ENCODE measurements at places on chromosomes 16 and 17. TPM values are rescaled to one million over a fixed set of nuclear protein-coding genes. Genes with fewer than 3 reads are reported as not detected.
A peak's percentile ranks its signal among the peaks of the same experiment; 100 is the strongest.

The CALB2 gene
- not detected for total RNA-seq

The KRTAP4-4 gene
- not detected for total RNA-seq

The RASD1 gene
- total RNA-seq, result 8.3 TPM

The TLCD2 gene
- total RNA-seq, result 1.1 TPM

- H3K27me3 ChIP-seq, result peaks cover 4% of the 10 kb centered on the region
- H3K27ac ChIP-seq, result peak overlapping the region; percentile 93
- H3K36me3 ChIP-seq, result peaks cover 4% of the 10 kb centered on the region
- peaks cover 43% of the 10 kb centered on the region for H3K4me1 ChIP-seq
- DNase-seq, result no peak
- peak overlapping the region; percentile 99 for H3K4me3 ChIP-seq
Measured at GRCh38 chr17:44187131-44187899, 543 bp downstream of the TMUB2 start.

DNA sequence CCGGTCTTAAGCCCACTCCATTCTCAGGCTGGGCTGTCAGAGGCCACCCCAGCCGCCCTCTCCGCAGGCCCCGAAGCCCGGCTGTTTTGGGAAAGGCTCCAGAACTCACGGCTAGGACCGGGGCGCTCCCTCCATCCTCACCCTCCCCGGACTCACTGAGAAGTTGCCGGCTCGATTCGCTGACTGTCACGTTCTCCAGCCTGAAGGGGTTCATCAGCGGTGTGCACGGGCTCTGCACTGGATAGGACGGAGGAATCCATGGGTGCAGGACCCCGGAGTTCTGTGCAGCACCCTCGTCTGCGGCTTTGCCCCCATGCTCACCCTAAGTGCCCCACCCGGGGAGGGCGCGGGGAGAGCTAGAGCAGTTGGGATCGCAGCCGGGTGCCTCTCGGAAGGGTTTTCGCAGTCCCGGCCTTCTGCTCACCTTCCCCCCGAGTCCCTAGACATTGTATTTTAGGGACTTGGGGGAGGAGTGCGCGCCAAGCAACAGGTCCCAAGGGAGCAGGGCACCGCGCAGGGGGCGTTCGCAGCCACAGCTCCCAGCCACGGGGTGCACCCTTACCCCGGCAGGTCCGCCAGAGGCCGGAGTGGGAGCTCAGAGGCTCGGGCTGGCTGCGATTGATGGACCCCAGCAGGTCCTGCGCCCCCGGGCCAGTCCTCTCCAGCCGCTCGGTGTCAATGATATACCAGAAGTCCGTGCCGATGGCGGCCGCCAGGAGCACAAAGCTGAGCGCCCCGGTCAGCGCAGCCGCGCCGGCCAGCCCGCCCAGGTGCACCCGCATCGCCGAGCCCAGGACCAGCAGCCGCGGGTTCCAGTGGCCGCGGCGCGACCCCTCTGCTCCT lies 1.0 kb downstream of the TMEM114 start:
- no peaks in the 10 kb centered on the region for H3K36me3 ChIP-seq
- H3K27ac ChIP-seq, result no peak overlapping the region
- peaks cover 11% of the 10 kb centered on the region for H3K4me1 ChIP-seq
- peak overlapping the region; percentile 58 for H3K4me3 ChIP-seq

- peak; percentile 62 for DNase-seq
- no peaks in the 10 kb centered on the region for H3K36me3 ChIP-seq
- peaks cover 20% of the 10 kb centered on the region for H3K4me1 ChIP-seq
- H3K27ac ChIP-seq, result no peak overlapping the region
- H3K27me3 ChIP-seq, result no peaks in the 10 kb centered on the region
Measured at GRCh38 chr17:1720856-1721386, 3.6 kb upstream of the WDR81 start.

DNA sequence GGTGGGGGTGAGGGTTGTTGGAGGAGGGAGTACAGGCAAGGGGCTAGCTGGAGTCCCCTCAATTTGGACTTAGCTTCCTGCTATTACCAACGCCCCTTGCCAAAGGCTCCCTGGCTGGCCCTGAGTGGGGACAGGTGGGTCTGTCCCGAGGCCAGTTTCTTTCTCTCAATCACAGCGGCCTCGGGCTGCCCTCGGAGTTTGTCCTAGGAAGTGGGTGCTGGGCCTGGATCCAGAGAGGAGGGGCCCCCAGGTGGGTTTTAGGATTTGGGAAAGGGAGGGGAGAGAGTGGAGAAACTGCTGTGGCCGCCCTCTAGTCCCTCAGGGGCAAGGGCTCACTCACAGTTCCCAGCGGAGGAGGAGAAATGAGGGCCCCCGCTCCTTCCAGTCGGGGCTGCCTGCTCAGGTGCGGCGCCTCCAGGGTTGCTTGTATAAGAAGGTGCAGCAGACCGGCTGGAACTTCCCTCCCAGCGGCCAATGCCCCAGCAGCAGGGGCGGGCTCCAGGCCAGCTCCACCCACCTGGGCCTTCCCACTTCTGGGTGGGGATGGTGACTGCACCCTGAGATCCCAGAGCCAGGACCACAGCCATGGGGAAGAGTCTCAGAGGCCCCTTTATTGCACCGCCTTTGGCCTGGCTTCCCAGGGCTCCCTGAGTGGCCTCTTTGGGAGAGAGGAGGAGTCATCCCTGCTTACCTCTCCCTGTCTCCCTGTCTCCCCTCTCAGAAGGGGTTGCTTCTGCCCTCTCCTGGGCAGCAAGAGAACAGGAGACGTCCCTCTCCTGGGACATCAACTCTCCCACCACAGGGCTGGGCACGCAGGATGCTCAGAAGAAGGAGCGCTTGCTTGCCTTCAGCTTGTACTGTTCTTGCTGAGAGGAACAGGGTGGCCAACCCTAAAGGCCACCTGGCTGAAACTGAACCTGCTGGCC lies 112.0 kb upstream of the SMURF2 start:
- H3K4me3 ChIP-seq, result no peak overlapping the region
- H3K36me3 ChIP-seq, result no peaks in the 10 kb centered on the region
- DNase-seq, result no peak
- H3K27me3 ChIP-seq, result peaks cover 48% of the 10 kb centered on the region
- H3K4me1 ChIP-seq, result peaks cover 11% of the 10 kb centered on the region

DNA sequence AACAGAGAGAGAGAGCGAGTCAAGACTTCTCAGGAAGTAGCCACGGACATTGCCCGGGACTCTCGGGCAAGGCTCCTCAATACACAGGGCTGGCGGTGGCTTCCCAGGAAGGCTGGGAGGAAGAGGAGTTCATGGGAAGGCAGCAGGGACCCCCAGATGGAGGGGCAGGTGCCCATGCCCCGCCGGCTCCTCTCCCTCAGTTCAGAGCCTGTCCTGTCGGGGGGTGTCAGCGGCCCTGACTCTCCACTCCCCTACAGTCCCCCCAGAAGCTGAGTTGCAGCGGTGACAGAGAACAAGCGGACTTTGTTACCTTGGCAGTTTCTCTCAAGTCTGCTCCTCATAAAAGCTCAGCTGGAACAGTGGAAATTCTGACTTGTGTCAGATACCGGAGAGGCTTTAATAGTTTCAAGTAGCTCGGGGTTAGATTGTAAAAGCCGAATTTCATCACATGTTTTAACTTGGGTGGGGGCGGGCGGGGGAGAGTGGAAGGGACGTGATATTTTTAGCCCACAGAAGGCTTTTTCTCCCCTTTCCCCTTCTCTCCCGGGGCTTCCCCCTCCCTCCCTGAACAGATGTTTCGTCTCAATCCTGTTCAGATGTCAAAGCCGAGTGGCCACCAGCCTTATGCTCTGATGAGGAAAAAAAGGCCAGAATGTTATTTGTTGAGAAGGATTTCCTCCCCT lies 65.2 kb downstream of the NKD1 start:
- peaks cover 36% of the 10 kb centered on the region for H3K4me1 ChIP-seq
- no peak for DNase-seq
- no peak overlapping the region for H3K4me3 ChIP-seq
- peak overlapping the region; percentile 89 for H3K27ac ChIP-seq

DNA sequence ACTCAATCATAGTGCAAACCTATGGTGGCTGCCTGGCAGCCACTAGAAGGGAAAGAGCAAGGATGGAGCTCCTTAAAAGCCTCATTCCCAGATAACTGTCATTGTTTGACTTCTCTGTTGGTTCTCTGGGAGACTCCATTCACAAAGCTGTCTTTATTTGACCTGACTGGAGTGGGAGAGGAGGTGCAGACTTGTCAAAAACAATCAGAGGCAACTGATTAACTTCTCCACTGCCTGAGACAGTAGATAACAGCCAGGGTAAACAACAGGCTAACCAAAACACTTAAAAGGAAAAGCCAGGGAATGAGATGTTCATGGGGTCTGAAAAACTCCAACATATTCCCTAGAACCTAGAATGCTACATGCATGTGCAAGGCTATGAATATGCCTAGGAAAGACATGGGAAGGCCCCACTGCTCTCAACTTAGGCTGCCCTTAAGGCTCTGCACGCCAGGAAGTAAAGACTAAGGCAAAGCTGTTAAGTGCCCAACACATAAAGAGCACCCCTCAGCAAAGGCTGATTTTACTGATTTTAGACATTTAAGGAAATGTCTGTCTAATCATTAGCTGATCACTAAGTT lies 82.0 kb downstream of the TTC19 start:
- H3K4me3 ChIP-seq, result no peak overlapping the region
- no peaks in the 10 kb centered on the region for H3K27me3 ChIP-seq
- peaks cover 50% of the 10 kb centered on the region for H3K36me3 ChIP-seq
- H3K27ac ChIP-seq, result no peak overlapping the region
- H3K4me1 ChIP-seq, result no peaks in the 10 kb centered on the region

DNA sequence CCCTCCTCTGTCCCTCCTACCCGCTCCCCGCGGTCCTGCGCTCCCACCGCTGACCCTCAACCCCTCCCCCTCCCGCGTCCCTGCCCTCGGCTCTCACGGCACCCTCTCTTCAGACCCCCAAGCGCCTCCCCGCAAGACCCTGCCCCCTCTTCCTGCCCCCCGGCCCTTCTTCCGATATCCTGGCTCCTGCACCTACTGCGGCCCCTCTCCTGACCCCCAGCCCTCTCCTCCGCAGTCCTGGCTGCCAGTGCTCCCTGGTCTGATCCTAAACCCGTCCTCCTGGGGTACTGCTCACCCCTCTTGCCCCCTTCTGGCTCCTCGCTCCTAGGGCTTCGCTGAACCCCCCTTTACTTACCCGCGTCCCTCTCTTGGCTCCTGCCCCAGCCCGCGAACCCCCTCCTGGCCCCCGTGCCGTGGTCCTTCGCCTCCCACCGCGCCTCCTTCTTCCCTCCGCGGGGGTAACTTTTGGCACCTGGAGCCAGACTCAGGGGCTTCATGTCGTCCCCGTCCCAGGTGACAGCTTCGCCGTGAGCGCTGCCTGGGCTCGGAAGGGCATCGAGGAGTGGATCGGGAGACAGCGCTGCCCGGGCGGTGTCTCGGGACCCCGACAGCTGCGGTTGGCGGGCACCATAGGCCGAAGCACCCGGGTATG lies 839 bp downstream of the NKD1 start:
- H3K27ac ChIP-seq, result no peak overlapping the region
- peak overlapping the region; percentile 92 for H3K4me3 ChIP-seq
- no peak for DNase-seq
- peaks cover 20% of the 10 kb centered on the region for H3K27me3 ChIP-seq
- H3K36me3 ChIP-seq, result peaks cover 11% of the 10 kb centered on the region

DNA sequence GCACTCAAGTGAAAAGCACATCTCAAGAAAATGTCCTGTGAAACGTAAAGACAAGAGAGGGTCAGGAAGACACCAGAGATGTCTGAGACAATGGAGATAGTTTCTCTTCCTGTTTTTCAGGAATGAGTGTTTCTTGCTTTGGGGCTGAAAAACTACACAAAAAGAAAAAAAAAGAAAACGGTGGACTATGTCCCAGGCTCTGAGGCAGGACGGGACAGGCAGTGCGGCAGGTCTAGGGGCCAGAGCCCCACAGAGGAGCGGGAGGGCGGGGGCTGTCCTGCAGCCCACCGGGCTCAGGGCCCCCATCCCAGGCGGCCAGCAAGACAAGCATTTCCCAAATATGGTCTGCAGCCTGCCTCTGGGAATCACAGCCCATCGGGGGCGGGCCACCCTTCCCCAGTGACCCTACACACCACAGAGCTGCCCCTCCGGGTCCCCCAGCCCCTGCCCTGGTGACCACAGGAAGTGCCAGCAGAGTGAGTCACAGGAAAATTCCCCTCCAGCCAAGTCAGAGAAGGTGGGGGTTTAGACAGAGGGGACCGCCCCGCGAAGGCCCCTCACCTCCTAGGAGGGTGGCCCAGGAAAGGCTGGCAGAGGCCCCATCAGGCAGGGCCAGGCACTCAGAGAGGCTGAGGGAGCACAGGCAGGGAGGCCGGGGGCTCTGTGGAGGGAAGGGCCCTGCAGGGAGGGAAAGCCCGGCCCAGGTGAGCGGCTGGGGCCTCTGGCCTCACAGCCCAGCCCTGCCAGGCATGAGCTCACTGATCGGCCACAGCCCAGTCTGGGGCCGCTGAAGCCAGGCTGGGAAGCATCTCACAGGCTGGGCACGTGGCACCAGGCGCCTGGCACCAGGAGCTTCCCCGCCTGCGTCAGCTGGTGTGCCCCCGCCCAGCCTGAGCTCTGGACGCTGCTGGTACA lies 6.3 kb downstream of the BCAR1 start:
- no peak for DNase-seq
- peaks cover 71% of the 10 kb centered on the region for H3K4me1 ChIP-seq
- no peaks in the 10 kb centered on the region for H3K36me3 ChIP-seq
- peak overlapping the region; percentile 69 for H3K4me3 ChIP-seq

DNA sequence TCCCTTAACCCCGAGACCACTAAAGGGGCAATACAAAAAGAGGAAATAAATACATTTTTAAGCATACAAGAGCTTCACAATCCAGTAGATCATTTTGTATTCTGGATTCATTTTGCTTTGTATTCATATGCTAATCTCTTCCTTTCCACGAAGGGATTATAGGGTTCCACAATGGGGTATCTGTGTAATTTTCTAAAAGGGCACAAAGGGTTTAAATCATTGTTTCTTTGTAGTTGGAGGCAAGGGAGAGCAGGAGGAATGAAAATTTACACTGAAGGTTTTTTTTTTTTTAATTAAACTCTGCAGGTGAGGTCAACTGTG lies 592 bp upstream of the NUFIP2 start:
- H3K4me1 ChIP-seq, result peaks cover 36% of the 10 kb centered on the region
- DNase-seq, result no peak
- H3K27ac ChIP-seq, result peak overlapping the region; percentile 99
- peaks cover 8% of the 10 kb centered on the region for H3K27me3 ChIP-seq

- H3K36me3 ChIP-seq, result peaks cover 3% of the 10 kb centered on the region
- peaks cover 97% of the 10 kb centered on the region for H3K27me3 ChIP-seq
- no peak overlapping the region for H3K27ac ChIP-seq
- H3K4me1 ChIP-seq, result peaks cover 23% of the 10 kb centered on the region
- H3K4me3 ChIP-seq, result no peak overlapping the region
Measured at GRCh38 chr16:55328611-55329569, 4.9 kb downstream of the IRX6 start.

GRCh38 chr16:22353191-22353919 lies 21.1 kb downstream of the CDR2 start:
- H3K27me3 ChIP-seq, result no peaks in the 10 kb centered on the region
- DNase-seq, result no peak
- H3K27ac ChIP-seq, result no peak overlapping the region
- peaks cover 18% of the 10 kb centered on the region for H3K36me3 ChIP-seq
- H3K4me3 ChIP-seq, result no peak overlapping the region

- H3K4me3 ChIP-seq, result peak overlapping the region; percentile 88
- H3K27me3 ChIP-seq, result peaks cover 4% of the 10 kb centered on the region
- no peak overlapping the region for H3K27ac ChIP-seq
- H3K4me1 ChIP-seq, result peaks cover 38% of the 10 kb centered on the region
- no peak for DNase-seq
Measured at GRCh38 chr17:63843910-63844677, 1.6 kb upstream of the SMARCD2 start.

GRCh38 chr17:59345476-59345875 lies 14.0 kb downstream of the YPEL2 start:
- no peak for DNase-seq
- H3K27ac ChIP-seq, result no peak overlapping the region
- no peaks in the 10 kb centered on the region for H3K36me3 ChIP-seq
- H3K27me3 ChIP-seq, result peaks cover 3% of the 10 kb centered on the region

- H3K4me1 ChIP-seq, result peaks cover 13% of the 10 kb centered on the region
- H3K27ac ChIP-seq, result no peak overlapping the region
- peaks cover 8% of the 10 kb centered on the region for H3K36me3 ChIP-seq
- no peak overlapping the region for H3K4me3 ChIP-seq
- DNase-seq, result no peak
Measured at GRCh38 chr17:80023481-80024205, 12.0 kb downstream of the TBC1D16 start.
